CD8-positive, alpha-beta memory T cell (primary cell): ENCODE measurements at places on chromosomes 5 and 9. TPM values are rescaled to one million over a fixed set of nuclear protein-coding genes. Genes with fewer than 3 reads are reported as not detected.

The FOXD4 gene
- not detected for polyA plus RNA-seq

The TSPAN17 gene
- polyA plus RNA-seq = 26.2 TPM

The ARHGEF37 gene
- not detected for polyA plus RNA-seq

The GPR151 gene
- polyA plus RNA-seq = not detected

The CTNND2 gene
- polyA plus RNA-seq = not detected

The CTSL gene
- 0.82 TPM for polyA plus RNA-seq
